Uterine smooth muscle cell (primary cell): ENCODE measurements at places on chromosomes 3 and 15. TPM values are rescaled to one million over a fixed set of nuclear protein-coding genes. Genes with fewer than 3 reads are reported as not detected.

CAMP gene
- total RNA-seq: not detected in 2 replicates

ZNF80 gene
- not detected in 2 replicates for total RNA-seq

CYP8B1 gene
- total RNA-seq: under 0.01 TPM in 1 of 2 replicates, not detected in the other

CPLX3 gene
- not detected in 2 replicates for total RNA-seq

SI gene
- total RNA-seq: not detected in 2 replicates

PLA2G4D gene
- not detected in 2 replicates for total RNA-seq

EPHB1 gene
- 0.12 and 0.77 TPM in 2 replicates for total RNA-seq

CACNA2D2 gene
- under 0.01 TPM in 2 replicates for total RNA-seq

CCR9 gene
- total RNA-seq: not detected in 2 replicates

SLC28A2 gene
- total RNA-seq: not detected in 2 replicates

TGM4 gene
- total RNA-seq: not detected in 2 replicates

TLR9 gene
- under 0.01 TPM in 1 of 2 replicates, not detected in the other for total RNA-seq

TIMP4 gene
- 5.1 and 5.6 TPM in 2 replicates for total RNA-seq

GYG1 gene
- total RNA-seq: 41.4 and 42.3 TPM in 2 replicates

HGD gene
- 0.33 TPM in 1 of 2 replicates, not detected in the other for total RNA-seq

COPG1 gene
- 352 and 362 TPM in 2 replicates for total RNA-seq

ARRDC4 gene
- 5.9 and 8.4 TPM in 2 replicates for total RNA-seq

APPL1 gene
- 42.6 and 53.6 TPM in 2 replicates for total RNA-seq

GABRB3 gene
- 1.2 and 2.7 TPM in 2 replicates for total RNA-seq

HES1 gene
- total RNA-seq: 0.87 and 3.8 TPM in 2 replicates

SLC6A11 gene
- total RNA-seq: not detected in 2 replicates

CCDC13 gene
- total RNA-seq: 0.33 and 0.62 TPM in 2 replicates

SLC35G2 gene
- total RNA-seq: 14.2 and 20.5 TPM in 2 replicates

ETV5 gene
- total RNA-seq: 58.0 and 59.5 TPM in 2 replicates

PLSCR5 gene
- not detected in 2 replicates for total RNA-seq

OGG1 gene
- total RNA-seq: 15.9 and 19.8 TPM in 2 replicates

BFSP2 gene
- total RNA-seq: not detected in 2 replicates

RFTN1 gene
- total RNA-seq: 27.8 and 31.4 TPM in 2 replicates

LINGO1 gene
- not detected in 2 replicates for total RNA-seq

MTFMT gene
- total RNA-seq: 22.0 and 30.3 TPM in 2 replicates

EFCC1 gene
- total RNA-seq: not detected in 2 replicates

RTP3 gene
- total RNA-seq: not detected in 2 replicates

APH1B gene
- 20.4 and 20.7 TPM in 2 replicates for total RNA-seq

PRKCI gene
- 43.2 and 55.7 TPM in 2 replicates for total RNA-seq

C2CD4A gene
- 0.12 TPM in 1 of 2 replicates, not detected in the other for total RNA-seq

CXCR6 gene
- total RNA-seq: under 0.01 TPM in 1 of 2 replicates, not detected in the other

PLAAT1 gene
- total RNA-seq: 0.66 TPM in 1 of 2 replicates, not detected in the other

STRA6 gene
- total RNA-seq: 3.9 and 4.5 TPM in 2 replicates

SLC24A5 gene
- total RNA-seq: not detected in 2 replicates

GOLGA8G gene
- not detected in 2 replicates for total RNA-seq

LARP6 gene
- total RNA-seq: 143 and 174 TPM in 2 replicates

PRSS50 gene
- 0.12 TPM in 1 of 2 replicates, not detected in the other for total RNA-seq

ARHGAP31 gene
- 5.1 and 5.8 TPM in 2 replicates for total RNA-seq

FBXO40 gene
- total RNA-seq: under 0.01 TPM in 1 of 2 replicates, not detected in the other

LYSMD2 gene
- total RNA-seq: 10.0 and 11.0 TPM in 2 replicates

RBP2 gene
- total RNA-seq: not detected in 2 replicates

DUOX1 gene
- total RNA-seq: not detected in 2 replicates

NR1I2 gene
- 0.12 TPM in 1 of 2 replicates, not detected in the other for total RNA-seq

CPN2 gene
- not detected in 2 replicates for total RNA-seq
